A549 treated with RU486 at 1 μM for 4 hours (cell line): ENCODE measurements at places on chromosomes 7 and 10. TPM values are rescaled to one million over a fixed set of nuclear protein-coding genes. Genes with fewer than 3 reads are reported as not detected.

PRKG1 gene
- total RNA-seq: not detected in 5 replicates

ATOH7 gene
- total RNA-seq: 0.23 to 0.43 TPM (median 0.23 TPM) in 5 replicates

ABCC2 gene
- total RNA-seq: 147 to 182 TPM (median 154 TPM) in 5 replicates

CDC123 gene
- 123 to 195 TPM (median 136 TPM) in 5 replicates for total RNA-seq

SORCS3 gene
- not detected in 5 replicates for total RNA-seq

SPDYE11 gene
- total RNA-seq: not detected in 5 replicates

LAMB1 gene
- total RNA-seq: 125 to 175 TPM (median 132 TPM) in 5 replicates

CCAR1 gene
- 56.3 to 82.1 TPM (median 68.2 TPM) in 5 replicates for total RNA-seq
